ENCODE measurements at places on chromosomes 12 and 14.
A peak's percentile ranks its signal among the peaks of the same experiment; 100 is the strongest.

- DNase-seq = no peak
Measured at GRCh38 chr12:54126696-54127537, 61.9 kb downstream of the SMUG1 start.

DNA sequence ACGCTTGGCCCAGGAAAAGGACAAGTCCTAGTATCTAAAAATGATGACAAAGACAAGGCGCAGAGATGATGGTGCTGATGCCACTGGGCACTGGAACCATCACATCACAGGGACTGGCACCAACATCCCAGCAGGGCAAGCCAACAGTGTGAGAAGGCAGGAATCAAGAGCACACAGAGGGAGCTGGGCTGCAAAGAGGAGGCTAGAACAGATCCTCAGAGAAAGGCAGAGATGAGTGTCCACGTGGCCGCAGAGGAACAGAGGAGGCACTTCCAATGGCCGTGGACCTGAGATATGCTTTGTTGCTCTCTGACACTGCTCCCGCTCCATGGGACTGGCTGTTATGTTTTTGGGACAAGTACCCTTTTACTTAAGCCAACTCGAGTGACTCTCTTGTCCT lies 17.9 kb downstream of the FOXN3 start:
- DNase-seq = no peak

GRCh38 chr12:120590741-120591407 lies 9.7 kb upstream of the POP5 start:
- DNase-seq = no peak

GRCh38 chr14:77523109-77523508 lies 24.5 kb upstream of the ISM2 start:
- no peak for DNase-seq

GRCh38 chr14:61557854-61558253 lies 137.5 kb upstream of the HIF1A start:
- DNase-seq = no peak

- DNase-seq = no peak
Measured at GRCh38 chr12:32201976-32202375, 95.3 kb downstream of the BICD1 start.

DNA sequence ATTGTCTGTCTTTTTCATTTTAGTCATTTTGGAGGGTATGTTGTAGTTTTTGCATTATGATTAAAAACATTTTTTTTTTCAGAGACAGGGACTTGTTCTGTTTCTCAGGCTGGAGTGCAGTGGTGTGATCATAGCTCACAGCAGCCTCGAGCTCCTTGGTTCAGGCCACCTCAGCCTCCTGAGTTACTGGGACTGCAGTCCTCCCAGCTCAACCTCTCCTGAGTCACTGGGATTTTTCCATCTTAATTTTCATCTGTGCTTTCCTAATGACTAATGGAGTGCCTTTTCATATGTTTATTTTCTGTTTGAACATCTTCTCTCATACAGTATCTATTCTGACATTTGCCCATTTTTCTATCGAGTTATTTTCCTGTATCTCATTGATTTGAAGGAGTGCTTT lies 52.6 kb downstream of the DYRK2 start:
- no peak for DNase-seq

GRCh38 chr14:99035712-99036610 lies 236.0 kb downstream of the BCL11B start:
- DNase-seq = no peak

DNA sequence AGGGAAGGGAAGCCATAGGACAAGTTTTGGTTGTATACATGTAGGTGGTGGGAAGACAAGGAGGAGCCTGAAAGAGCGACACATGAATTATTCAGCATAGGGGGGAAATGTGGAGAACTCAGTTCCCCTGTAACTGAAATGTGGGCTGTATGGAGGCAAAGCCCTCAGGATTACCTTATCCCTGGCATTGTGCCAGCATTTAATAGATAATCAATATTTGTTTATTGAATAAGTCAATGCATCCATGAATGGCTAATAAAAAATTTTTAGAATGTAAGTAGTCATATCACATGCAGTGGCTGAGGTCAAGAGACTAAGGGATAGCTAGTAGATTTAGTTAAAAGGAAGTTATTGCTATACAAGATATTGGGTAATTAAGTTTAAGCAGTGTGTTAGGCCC lies 232.4 kb downstream of the SNAPC1 start:
- no peak for DNase-seq

GRCh38 chr12:98424726-98425401 lies 90.5 kb upstream of the TMPO start:
- peak; percentile 49 for DNase-seq

DNA sequence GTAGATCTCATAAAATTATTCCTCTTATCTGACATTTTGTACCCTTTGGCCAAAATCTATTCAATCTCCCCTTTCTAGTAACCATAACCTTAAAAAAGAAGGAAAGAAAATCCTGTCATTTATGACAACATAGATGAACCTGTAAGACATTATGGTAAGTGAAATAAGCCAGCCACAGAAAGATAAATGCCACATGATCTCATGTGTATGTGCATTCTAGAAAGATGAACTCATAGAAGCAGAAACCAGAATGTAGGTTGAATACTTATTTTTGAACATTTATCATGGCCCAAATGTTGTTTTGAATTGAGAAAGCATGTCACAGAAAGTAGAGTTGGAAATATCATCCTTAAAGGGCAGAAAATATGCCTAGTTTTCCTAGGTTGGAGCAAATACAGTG lies 1053.6 kb downstream of the SLC6A15 start:
- no peak for DNase-seq

- no peak for DNase-seq
Measured at GRCh38 chr14:66610154-66610563, 102.2 kb downstream of the GPHN start.

- no peak for DNase-seq
Measured at GRCh38 chr14:34025325-34026017, 74.6 kb upstream of the EGLN3 start.

GRCh38 chr12:57497223-57498131 lies 9.6 kb downstream of the MARS1 start:
- DNase-seq = no peak

DNA sequence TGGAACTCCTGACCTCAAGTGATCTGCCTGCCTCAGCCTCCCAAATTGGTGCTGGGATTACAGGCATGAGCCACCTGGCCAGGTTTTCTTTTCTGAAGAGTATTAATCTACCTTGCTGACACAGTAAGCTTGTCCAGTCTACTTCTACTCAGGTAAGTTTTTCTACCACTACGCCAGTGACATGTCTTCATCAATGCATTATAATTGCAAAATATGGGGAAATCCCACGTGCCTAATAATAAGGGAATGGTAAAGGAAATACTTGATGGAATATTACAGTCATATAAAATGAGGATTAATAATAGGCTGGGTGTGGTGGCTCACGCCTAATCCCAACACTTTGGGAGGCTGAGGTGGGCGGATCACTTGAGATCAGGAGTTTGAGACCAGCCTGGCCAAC lies 62.3 kb downstream of the RAB35 start:
- DNase-seq = no peak

DNA sequence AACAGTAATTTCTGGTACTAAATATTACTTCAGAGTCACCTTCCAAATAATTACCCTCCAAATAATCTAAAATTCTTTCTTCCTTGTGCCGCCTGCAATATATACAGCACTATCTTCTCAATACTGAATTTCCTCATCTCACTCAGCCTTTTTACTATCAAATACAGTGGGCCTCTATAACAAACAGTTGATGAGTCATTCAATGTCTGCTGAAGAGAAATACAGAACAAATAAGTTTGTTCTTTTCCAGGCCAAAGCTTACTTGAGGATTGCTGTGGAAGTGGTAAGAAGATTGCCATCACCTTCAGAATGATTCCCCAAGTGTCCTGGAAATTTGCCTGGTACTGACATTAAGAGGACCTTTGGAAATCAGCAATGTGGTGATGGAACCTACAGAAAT lies 218.2 kb upstream of the ARHGAP5 start:
- no peak for DNase-seq

GRCh38 chr12:15208140-15208539 lies 13.1 kb downstream of the RERG start:
- DNase-seq = no peak

DNA sequence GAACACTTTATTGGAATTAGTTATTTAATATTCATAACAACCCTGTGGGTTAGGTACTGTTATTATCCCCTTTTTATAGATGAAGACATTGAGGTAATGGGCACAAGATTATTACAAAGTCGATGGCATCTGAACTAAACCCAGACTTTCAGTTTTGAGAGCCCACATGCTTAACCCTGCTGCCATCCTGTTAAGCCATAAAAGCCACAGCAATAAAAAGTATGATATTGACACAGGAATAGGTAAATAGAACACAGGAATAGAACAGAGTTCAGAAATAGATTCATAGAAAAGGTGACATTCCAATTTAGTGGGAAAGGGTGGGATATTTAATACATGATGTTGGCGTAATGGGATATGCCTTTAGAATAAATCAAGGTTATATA lies 119.8 kb downstream of the SLC38A1 start:
- DNase-seq = no peak

DNA sequence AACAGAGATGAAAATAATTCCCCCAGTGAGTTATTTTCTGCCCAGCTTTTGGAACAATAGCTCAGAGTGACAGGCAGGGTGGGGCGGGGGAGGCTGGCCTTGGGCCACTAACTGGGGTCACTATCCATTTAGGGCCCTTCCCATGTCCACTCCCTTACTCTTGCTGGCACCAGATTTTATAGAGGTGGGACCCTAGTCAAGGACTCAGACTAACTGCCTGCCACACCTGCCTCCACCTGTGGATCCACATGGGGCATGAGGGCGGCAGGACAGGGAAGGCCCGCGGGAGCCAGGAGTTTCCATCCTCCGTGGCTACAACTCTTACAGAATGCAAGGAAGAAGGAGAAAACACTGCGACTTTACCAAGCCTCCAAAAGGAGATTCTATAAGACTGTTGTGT lies 10.1 kb downstream of the VDR start:
- no peak for DNase-seq

DNA sequence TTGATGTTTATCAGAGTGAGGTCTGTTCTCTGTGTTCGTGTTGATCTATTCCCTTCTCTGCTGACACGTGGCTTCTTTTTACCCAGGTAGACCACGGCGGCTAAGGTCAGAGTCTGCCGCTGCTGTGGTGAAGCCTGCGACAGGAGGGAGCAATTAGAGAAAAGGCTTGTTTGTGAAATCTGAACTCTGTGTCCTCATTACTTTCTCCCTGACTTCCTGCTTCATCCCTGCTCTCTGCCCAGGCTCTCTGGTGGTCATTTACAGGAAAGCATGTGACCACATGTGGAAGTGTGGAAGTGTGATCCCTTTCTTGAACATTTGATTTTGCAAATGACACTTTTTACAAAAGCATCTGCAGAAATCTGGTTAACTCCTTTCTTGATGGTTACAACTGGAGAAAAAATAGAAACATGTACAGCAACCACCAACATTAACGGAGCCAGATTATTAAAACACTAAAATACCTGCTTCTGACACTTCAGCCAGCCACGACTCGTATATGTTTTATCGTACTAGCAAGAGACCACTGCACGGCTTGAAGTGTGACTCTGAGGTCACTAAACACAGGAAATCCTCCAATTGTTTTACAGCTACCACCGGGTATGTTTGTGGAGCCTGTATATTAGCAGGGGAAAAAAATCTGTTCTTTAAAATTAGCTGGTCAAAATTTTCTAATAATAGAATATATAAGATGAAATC lies 388.6 kb upstream of the TMPO start:
- no peak for DNase-seq

GRCh38 chr12:3536096-3536875 lies 45.3 kb downstream of the PRMT8 start:
- DNase-seq = no peak

DNA sequence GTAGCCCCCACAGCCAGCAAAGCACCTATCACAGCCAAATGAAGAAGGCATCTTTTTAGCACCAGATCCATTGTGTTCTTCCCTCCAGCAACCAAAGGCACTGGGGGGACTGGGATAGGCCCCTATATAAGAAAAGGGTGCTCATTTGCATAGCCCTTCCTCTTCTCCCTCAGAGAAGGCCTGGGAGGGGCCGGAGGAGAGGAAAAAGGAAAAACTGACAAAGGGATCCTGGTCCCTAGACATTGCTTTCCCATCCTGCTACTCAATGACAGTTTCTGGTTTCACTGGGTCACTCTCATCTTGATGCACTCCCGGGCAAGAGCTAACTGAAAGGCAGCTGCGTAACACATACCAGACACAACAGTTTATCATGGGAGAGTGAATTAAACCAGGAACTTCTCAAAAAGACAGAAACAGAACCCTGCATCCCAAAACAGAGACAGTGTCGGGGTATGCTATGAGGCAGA lies at the start of gene PMEL:
Gene PMEL (minus strand): TSS at position 102 of the 467 bp plus-strand sequence. CDS start 31 bp downstream, at position 71.
- no peak for DNase-seq

- DNase-seq = no peak
Measured at GRCh38 chr12:38417101-38417500, 100.5 kb downstream of the ALG10B start.

DNA sequence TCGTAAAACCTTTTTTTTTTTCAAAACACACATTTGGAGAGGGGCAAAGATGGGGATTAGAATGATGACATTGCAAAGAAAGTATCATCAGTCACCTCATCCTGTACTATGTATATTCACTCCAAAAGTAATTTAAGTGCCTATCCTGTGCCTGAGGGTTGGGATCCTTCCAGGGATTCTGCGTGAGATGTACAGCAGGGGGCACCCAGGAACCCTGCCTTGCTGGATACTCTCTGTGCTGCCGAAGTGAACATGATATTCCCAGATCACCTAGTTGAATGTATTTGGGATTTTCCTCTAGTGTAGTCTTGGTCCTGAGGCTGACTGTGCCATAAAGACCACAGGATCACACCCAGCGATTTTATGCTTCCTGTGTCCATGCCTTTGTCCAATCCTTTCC lies 372.7 kb downstream of the IPO8 start:
- no peak for DNase-seq

DNA sequence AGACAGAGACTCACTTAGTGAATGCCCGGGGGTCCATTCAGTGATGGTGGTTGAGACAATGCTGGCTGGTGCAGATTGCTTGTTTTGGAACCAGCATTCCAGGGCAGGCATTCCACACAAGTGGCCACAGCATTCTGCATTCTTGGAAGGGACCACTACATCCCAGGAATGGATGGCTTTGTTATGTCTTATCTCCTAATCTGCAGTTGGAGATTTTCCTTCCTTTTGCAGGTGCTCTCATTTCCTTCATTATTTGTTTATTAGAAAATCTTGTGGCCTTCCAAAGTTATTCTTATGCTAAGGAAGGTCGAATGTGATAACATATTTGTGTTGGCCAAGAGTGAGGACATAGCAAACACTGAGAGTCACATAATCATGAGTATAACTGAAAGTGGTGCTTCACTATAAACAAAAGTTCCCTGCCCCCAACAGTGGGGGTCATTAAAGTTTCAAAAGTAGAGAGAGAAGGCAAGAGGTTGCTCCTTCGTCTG lies 66.0 kb downstream of the BMP4 start:
- no peak for DNase-seq

- no peak for DNase-seq
Measured at GRCh38 chr12:94725375-94726168, 75.2 kb upstream of the TMCC3 start.

DNA sequence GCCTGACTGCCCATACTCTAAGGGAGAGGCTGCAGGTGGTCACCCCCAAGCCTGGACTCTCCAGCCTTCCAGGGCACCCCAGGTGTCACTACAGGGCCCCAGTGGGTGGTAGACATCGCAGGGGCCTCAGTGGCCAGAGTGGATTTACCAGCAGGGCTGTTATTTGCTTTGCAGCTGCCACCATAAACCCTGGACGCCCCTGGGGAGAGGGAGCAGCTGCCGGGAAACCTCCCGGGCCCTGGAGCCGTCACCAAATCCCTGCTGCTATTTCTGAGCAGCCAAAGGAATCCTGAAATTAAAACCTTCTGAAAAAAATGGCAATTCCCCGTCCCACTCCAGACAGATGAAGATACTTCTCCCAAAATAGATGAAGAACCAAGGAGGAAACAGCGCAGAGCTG lies 13.9 kb downstream of the TMEM119 start:
- DNase-seq = no peak

All from activated CD8-positive, alpha-beta memory T cell treated with anti-CD3 and anti-CD28 coated beads, Interleukin-2, amount 50 U/mL, for 4 hours (primary cell).